ENCODE measurements at places on chromosomes 13 and 19.

DNA sequence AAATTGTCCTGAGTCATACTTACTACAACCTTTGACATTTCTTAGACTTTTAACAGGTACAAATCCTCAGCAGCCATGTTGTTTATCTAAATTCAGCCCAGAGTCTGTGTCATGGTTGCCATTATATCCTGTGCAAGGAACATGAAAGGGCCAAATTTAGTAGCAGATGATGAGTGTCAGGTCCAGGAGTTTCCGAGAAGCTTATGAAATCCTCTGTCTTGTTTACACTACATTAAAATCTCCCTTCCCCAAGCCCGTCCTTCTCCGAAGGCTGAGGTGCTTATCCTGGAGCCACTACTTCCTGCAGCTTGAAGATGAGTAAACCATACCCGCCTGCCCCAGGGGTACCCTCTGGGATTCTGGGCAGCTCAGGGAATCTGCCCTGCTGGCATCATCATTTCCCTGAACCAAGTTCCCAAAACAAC, 102.6 kb upstream of the SERP2 start:
- no peak for DNase-seq

GRCh38 chr13:43171489-43171888, 148.1 kb downstream of the DNAJC15 start:
- DNase-seq = no peak

DNA sequence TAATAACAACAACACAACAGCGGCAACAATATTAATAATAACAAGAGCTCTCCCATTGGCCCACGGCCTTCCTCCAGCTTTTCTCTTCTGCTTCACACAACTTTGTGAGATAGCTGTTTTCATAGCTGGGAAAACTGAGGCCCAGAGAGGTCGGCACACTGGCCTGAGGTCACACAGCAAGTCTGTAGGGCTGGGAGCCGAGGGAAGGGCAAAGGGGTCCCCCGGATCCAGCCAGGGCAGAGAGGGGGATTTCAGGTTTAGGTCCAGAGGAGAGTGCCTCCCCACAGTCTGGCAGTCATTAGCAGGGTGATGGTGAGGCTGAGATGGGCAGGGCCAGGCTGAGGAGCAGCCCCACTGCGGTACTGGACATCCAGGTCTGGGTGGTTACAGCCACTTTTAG, 9.0 kb upstream of the CADM4 start:
- no peak for DNase-seq

DNA sequence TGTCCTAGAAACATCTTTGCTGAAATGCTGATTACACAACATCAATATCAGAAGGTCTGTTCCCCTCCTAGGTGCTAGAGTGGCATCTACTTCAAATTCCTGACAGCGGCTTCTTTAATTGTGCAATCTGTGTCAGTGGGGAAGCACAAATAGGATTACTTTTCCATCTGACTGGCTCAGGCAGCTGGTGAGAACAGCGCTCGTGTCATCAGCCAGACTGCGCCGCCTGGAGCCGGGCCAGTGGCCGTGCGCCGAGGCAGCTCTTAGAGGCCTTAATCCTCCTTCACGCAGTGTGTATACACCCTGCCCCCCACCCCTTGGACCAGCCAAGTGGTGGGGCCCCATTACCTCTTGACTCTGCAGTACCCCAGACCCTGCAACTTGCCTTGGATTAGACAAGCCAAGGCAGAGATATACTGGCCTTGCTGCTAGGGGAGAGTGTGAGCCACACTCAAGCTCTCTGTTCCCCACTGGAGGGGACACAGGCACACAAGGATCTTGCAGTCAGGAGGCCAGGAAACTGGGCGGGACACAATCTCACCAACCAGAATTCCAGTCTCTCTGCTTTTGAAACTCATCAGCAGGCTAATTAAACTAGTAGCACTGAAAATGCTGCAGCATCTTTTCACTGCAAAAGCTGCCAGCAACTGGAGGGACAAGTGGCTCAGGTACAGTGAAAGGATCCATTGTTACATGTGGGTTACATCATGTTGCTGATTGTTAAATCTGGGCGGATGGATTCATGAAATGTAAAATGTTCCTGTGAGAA, 48.9 kb upstream of the EPHX3 start:
- no peak for DNase-seq

DNA sequence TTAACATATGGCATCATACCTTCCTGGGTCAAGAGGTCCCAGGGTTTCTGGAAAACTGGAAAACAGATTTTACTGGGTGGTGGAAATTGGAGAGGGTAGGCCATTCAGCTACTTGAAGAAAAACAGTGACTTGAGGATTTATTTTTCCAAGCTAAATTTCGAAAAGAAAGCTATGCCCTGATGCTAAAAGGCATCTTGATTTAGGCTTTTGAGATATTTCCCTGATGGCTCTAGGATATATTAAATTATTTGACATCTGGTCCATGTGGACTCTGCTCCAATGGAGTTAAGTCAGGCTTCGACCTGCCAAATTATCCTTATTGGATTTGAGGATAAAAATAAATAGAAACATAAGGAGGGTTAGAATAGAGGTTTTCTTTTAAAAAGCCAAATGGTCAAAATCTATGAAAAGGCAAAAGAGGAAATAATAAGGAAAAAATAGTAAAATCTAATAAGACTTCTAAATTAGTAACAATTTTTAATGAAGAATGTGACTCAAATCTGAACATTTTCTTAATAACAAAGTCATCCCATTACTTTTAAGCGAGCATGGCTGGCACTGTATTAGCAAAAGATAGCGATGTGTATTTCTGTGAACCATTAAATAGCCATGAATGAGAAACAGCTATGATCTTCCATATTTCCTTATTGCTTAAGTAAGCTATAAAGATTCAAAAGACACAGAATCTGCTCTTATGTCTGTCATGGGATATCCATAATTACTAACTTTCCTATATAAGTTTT, 190.0 kb upstream of the MIR17HG start:
- DNase-seq = no peak

DNA sequence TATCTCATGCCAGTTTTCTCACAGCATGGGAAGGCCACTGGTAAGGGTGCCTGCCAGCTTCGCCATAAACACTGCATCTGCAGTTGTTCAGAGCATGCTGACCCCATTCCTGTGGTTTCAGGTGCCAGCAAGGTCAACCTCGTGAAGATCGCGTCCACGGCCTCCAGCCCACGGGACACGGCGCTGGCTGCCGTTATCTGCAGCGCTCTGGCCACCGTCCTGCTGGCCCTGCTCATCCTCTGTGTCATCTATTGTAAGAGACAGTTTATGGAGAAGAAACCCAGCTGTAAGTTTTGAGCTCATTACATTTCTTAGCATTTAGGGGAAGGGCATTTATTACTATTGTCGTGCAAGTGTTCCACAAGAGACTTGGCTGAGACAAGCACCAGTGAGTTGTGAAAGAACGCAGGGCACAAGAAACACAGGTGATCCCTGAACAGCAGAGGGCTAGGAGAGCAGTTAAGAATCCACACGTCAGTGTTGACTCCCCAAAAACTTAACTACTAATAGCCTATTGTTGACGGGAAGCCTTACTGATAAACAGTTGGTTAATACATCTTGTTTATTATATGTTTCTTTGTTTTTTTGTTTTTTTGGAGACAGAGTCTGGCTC, 88.8 kb downstream of the TNFRSF19 start:
- DNase-seq = no peak

Measured in HTR-8/SVneo (cell line).